Omental fat pad (tissue), 4 donors: ENCODE measurements at places on chromosomes 3 and 15. TPM values are rescaled to one million over a fixed set of nuclear protein-coding genes. Genes with fewer than 3 reads are reported as not detected.

KCNAB1 gene
- 4.2 TPM for total RNA-seq

GNAT1 gene
- total RNA-seq: not detected

HDC gene
- total RNA-seq: 10.0 TPM

KNG1 gene
- total RNA-seq: not detected

GPR156 gene
- 0.48 TPM for total RNA-seq

TMEM45A gene
- total RNA-seq: 27.9 TPM

PSTPIP1 gene
- 18.3 TPM for total RNA-seq

ESYT3 gene
- 1.5 TPM for total RNA-seq

DNASE1L3 gene
- 20.5 TPM for total RNA-seq

CCR9 gene
- not detected for total RNA-seq

ZNF662 gene
- 3.8 TPM for total RNA-seq

TTC21A gene
- 2.6 TPM for total RNA-seq

ATP13A5 gene
- total RNA-seq: not detected

ATP10A gene
- total RNA-seq: 19.3 TPM

GOLGA8N gene
- total RNA-seq: 15.0 TPM

PPP1R14D gene
- not detected for total RNA-seq

ZBTB47 gene
- 49.6 TPM for total RNA-seq

GRCh38 chr3:55721716-55722484 lies 234.8 kb upstream of the WNT5A start:
- DNase-seq: no peak

DNA sequence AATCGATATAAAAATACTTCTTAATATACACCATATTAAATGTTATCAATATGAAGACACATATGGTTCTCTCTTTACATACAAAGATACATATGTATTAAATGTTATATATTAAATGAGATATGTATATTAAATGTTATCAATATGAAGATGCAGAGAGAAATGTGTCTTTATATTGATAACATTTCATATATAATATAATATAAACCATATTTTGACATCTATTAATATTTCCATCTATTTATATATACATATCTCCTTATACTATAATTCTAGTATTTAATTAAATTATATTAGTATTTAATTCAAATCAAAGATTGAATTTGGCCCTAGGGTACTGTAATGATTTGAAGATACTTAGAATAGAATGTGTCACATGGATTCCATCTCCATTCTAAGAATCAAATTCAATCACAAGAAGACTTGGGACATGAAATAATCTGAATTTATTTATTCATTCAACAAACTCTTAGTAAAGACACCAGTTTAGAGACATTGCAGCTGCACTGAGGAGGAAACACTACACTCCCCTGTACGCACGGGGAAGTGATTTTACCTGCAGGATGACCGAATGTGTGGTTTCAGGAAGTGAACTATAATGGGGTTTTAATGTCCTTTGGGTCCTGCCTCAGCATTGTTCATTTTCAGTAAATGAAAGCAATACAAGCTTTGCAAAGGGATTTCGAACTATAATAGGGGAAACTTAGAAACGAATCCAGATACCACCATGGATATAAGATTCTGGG lies 365.1 kb downstream of the MECOM start:
- no peak for DNase-seq

GRCh38 chr15:43919540-43920253 lies 92.9 kb downstream of the WDR76 start:
- no peak for DNase-seq

GRCh38 chr3:30691944-30692343 lies 85.5 kb downstream of the TGFBR2 start:
- no peak for DNase-seq

GRCh38 chr3:101791778-101792177 lies 12.8 kb downstream of the NXPE3 start:
- DNase-seq: no peak

DNA sequence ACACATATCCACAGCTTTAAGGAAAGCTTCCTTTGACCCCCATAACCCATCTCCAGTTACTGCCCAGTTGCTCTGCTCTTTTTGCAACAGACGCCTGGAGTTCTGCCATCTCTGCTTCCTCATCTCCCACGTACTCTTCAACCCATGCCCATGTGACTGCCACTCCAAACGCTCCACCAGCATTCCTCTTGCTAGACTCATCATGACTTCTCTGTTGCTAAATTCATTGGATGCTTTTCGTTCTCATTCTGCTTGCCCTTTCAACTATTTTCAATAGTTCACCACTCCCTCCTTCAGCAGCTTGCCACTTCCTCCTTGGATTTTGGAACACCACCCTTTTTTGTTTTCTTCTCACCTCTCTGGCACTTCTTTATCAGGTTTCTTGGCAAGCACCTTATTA lies 2.7 kb upstream of the KNSTRN start:
- DNase-seq: peak; percentile 65

DNA sequence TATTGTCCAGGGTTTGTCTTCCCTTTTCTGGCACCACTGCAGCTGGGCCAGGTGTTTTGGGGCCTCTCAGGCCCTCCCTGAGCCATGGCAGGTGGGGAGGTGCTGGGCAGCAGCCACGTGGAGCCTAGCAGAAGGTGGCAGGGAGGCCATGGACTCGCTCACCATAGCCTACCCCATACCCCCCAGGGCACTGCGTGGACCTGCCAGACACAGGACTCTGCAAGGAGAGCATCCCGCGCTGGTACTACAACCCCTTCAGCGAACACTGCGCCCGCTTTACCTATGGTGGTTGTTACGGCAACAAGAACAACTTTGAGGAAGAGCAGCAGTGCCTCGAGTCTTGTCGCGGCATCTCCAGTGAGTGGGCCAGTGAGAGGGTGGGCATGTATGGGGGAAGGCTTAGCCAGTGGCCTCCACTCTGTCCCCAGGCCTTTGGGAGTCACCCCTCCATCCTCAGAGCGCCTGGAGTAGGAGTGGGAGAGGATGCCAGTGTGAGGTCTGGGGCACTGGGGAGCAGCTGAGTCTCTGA lies 11.9 kb downstream of the SPINT1 start:
- DNase-seq: no peak

DNA sequence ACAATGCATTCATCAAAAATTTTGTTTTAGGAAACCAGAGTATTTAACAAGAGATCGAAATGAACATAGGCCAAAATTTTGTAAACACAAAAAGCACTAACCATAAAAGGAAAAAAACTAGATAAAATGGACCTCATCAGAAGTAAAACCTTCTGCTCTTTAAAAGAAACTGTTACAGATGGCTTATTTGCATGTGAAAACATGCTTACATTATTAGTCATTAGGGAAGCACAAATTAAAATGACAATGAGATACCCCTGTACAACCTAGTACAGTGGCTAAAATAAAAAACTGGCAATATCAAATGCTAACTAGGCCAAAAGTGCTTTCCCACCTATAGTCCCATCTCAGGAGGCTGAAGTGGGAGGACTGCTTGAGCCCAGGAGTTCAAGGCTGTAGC lies 19.3 kb downstream of the UBR1 start:
- no peak for DNase-seq

GRCh38 chr3:169871129-169871886 lies 1.6 kb upstream of the LRRC31 start:
- DNase-seq: no peak

- no peak for DNase-seq
These were observed 80.6 kb downstream of the ULK4 start for GRCh38 chr3:41881233-41881821.

DNA sequence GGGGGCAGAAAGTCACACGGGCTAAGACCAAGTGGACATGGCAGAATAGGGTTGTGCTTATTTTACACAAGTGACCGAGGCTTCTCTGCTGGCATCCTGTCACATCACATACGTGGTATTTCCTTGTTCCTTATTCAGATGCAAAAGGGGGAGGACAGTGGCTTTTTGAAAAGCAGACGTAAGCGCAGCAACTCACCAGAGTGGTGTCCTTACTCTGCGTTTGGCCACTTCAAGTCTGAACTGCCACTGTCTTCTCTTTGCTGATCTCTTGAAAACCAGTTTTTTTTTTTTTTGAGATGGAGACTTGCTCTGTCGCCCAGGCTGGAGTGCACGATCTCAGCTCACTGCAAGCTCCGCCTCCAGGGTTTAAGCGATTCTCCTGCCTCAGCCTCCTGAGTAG lies 113.2 kb downstream of the SOX2 start:
- no peak for DNase-seq

- DNase-seq: no peak
These were observed 31.7 kb downstream of the LINS1 start for GRCh38 chr15:100570275-100570674.

DNA sequence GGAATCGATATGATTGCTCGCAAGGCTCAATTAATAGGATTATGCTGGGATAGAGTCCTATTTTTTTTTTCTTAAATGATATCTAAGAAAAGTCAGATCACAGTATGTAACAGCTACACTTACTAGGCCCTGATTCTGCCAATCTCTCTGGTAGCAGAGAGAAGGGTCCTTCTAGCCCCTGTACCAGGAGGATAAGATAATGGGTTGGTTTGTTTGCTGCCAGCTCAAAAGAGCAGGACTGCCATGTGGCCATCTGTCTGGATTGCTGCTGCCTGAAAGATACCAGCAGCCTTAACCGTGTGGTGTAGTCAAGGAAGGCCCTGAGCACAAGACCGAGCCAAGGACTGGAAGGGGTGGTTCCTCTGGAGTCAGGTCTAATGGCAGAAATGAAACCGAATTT lies 236.4 kb downstream of the KLF13 start:
- no peak for DNase-seq

- peak; percentile 60 for DNase-seq
These were observed 12.6 kb upstream of the LMAN1L start for GRCh38 chr15:74799856-74800558.

- DNase-seq: no peak
These were observed 265.2 kb downstream of the SUCLG2 start for GRCh38 chr3:67389176-67389575.

DNA sequence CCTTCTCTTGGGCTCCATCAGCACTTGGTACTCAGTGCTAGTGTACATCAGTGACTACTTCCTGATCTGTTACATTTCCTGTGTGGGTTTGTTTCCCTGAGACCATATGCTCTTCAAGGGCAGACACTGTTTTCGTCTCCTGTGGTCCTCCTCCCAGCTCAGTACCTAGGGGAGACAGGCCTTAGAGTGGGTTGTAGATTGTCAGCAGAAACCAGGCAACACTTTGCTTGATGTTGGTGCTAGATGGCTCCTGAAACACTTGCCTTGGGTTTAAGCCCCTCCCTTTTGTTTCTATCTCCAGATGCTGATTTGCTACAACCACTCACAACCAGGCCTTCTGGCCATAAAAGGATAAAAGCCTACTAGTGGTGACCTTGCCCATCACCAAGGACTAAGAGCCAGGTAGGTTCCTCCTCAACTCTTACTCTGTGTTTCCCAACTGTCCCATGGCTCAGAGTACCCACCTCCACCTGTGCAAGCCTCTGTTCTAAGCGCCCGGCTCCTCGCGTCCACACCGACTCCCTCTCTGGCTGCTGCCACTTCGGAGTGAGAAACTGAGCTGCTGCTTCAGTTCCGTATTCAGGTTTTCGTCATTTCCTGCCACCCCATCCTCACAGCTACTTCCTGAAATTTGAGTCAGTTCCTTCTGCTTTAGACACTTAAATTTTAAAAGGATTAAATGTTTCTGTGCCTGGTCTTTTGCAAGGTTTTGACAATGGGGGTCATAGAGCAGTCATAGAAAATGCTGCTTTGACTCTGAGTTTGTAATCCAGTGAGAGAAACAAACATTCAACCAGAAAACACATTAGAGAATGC lies at the start of gene HCLS1:
HCLS1 (minus strand) TSS at position 548 of the 816 bp plus-strand sequence. CDS start 2,556 bp downstream, outside the sequence.
- no peak for DNase-seq

GRCh38 chr3:158258619-158259018 lies 148.7 kb downstream of the RSRC1 start:
- no peak for DNase-seq

DNA sequence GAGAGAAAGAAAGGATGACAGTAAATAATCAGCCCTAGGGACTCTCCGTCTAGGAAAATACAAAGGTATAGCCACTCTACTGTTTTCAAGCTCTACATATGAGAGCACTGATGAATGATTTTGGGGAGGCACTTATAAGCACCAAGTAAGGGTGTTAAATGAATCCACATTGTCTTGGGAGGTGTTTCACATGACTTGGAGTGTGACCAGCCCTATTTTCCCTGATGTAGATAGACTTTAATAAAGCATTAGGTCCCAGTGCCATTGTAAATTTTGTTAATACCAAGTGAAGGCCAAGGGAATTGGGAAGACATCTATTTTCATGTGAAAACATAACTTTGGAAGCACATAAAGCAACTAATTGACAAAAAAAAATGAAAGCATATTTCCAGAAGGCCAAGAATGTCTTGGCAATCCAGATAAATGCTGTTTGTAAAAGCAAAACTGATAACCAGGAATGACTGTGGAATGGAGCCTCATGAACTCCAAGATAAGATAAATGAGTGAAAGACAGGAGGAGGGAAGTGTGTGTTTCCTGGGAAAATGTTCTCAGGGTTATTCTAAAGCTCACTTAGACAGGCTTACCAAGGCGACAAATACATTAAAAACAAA lies 96.0 kb upstream of the MYZAP start:
- DNase-seq: no peak

- no peak for DNase-seq
These were observed 33.2 kb upstream of the CADM2 start for GRCh38 chr3:84925571-84925970.

DNA sequence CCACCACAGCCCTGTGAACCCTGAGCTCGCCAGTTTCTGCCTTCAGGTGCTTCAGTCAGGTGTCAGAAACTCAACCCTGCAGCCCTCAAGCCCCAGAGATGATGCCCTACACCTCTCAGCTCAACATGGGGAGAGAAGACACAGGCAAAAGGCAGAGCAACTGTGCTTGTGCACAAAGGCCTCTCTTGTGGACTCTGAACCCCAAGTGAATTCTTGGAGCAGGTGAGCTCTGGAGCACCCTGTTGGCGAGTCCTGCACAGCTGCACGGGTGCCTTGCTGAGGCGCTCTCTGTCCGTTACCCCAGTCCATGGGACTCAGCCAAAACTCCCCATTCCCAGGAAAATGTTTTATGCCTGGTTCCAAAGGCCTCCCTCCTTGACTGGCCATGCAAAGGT lies 197.0 kb downstream of the KLF13 start:
- DNase-seq: no peak

DNA sequence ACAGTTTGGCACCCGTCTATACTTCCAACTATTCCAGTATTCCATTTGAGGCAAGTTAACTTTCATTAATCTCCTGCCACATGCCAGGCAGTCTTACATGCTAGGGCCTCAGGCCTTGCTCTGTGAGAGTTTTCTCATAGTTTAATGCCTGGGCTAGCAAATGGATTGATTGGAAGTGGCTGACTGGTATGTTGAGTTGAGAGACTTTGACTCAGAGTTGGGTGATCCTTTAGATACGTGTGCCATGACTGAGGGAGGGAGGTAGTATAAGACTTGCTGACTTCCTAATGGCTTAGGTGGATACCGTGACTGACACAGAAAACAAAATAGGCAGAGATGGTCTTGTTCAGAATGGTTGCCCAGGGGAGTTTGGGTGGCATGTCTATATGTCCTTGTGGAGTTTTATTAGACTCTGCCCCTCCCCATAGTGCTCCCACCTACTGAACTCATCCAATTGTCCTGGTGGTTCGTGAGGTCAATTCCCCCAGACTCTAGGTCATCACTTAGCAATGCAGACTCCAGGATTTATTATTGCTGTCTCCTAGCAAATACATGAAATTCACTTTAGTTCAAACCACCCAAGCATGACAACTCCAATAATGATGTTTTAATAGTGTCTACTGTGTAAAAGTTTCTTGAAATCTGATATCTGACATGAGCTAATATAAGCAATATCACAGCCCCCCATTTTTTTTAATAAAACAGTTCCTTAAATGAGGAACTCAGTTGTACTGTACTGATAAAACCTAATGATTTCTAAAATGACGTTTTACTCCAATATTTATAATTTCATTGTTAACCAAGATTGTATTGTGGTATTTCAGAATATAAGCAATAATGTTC lies 413.9 kb upstream of the MDFIC2 start:
- DNase-seq: no peak
